ENCODE measurements at places on chromosomes 12 and 14. TPM values are rescaled to one million over a fixed set of nuclear protein-coding genes. Genes with fewer than 3 reads are reported as not detected.

DNA sequence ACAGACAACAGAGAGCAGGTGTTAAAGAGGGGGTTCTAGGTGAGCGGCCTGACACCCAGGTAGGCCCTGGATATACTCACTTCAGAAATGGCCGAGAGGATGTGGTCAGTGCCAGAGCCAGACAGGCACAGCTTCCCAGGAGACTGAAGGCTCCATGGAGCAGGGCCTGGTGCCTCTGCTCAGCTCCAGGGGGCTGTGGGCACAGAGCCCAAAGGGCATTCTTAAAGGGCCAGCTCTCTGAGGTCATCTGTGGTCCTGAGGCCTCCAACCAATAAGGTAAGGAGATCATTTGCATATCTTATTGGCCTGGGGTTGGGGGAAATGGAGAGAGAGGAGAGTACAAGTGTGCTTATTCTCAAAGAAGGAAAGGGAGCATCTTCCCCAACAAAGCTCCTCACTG, 9.7 kb upstream of the PCK2 start:
- no peak overlapping the region for H3K27ac ChIP-seq
- no peak overlapping the region for H3K4me3 ChIP-seq
- peaks cover 26% of the 10 kb centered on the region for H3K27me3 ChIP-seq
- H3K4me1 ChIP-seq = peaks cover 21% of the 10 kb centered on the region

FAM181A gene
- total RNA-seq = not detected

KRT83 gene
- total RNA-seq = not detected

DNA sequence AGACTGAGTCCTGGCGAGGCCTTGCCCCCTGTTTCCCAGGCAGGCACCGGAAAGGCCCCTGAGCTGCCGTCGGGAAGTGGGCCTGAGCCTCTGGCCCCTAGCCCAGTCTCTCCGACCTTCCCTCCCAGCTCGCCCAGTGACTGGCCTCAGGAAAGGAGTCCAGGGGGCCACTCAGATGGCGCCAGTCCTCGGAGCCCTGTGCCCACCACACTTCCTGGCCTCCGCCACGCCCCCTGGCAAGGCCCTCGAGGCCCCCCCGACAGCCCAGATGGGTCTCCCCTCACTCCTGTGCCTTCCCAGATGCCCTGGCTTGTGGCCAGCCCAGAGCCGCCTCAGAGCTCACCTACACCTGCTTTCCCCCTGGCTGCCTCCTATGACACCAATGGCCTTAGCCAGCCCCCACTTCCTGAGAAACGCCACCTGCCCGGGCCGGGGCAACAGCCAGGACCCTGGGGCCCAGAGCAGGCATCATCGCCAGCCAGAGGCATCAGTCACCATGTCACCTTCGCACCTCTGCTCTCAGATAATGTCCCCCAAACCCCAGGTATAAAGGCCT, 10.9 kb downstream of the TNS2 start:
- H3K27me3 ChIP-seq = peaks cover 65% of the 10 kb centered on the region
- no peak for DNase-seq
- no peak overlapping the region for H3K4me3 ChIP-seq
- peaks cover 7% of the 10 kb centered on the region for H3K4me1 ChIP-seq
- H3K27ac ChIP-seq = no peak overlapping the region

DNA sequence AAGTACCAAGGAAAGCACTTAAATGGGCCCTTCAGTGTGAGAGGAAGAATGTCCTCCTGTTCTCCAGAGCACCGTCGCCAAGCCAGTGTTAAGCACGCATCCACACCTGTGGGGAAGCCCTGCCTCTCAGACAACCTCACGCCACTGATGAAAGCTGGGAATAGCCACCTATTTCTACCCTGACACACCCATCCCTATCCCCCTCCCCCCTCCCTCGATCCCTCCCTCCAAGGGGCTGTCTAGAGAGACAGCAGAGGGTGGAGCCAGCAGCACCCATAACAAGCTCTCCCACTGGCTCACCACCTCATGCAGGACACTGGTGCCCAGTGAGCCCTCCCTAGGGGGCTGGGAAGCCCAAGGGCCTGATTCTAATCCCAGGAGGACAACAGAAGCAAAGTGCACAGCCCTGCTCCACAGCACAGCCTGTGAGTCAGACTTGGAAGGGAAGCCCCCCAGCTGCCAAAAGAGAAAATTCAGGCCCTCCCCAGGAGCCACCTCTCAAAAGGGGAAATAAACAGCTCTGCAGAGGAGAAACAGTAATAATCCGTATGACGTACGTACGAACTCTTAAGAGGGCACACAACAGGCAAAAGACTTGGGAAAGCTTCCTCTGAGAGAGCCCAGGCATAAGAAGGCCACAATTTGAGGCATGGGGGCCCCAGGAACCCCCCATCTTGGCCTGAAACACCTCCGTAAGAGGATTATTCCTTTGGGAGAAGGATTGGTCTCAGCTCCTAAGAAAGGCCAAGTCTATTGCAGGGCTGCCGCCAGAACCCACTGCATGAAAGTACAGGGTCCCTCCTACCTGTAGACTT, 7.8 kb downstream of the PITPNM2 start:
- DNase-seq = no peak
- H3K4me3 ChIP-seq = no peak overlapping the region
- H3K36me3 ChIP-seq = no peaks in the 10 kb centered on the region

GALNT9 gene
- total RNA-seq = 0.90 TPM

OTOGL gene
- 0.39 TPM for total RNA-seq

DNA sequence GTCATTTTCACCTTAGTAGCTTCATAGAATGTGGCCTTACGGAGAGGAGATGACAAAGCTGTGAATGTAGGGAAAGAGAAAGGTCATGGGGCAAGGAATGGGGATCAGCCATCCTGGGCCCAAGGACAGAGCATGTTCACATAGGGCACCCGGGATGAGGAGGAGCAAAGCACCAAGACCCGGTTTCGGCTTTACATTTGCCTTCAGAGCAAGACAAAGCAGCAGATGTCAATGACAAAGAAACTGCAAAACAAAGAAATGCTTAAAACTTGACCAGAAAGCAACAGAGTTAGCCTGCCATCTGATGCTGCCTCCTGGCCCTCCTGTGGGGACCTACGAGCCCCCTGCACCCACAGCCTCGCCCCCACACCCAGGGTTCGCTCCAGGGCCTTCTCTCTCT, 249.2 kb downstream of the SLC41A2 start:
- peaks cover 73% of the 10 kb centered on the region for H3K4me1 ChIP-seq
- no peak for DNase-seq
- H3K27me3 ChIP-seq = no peaks in the 10 kb centered on the region

- DNase-seq = no peak
- peaks cover 29% of the 10 kb centered on the region for H3K36me3 ChIP-seq
- H3K27ac ChIP-seq = no peak overlapping the region
Measured at GRCh38 chr14:50740856-50741255, 72.8 kb upstream of the SAV1 start.

LAG3 gene
- 2.6 TPM for total RNA-seq

All from WTC11 (cell line).